ENCODE measurements at places on chromosomes 5 and 9. TPM values are rescaled to one million over a fixed set of nuclear protein-coding genes. Genes with fewer than 3 reads are reported as not detected.

DNA sequence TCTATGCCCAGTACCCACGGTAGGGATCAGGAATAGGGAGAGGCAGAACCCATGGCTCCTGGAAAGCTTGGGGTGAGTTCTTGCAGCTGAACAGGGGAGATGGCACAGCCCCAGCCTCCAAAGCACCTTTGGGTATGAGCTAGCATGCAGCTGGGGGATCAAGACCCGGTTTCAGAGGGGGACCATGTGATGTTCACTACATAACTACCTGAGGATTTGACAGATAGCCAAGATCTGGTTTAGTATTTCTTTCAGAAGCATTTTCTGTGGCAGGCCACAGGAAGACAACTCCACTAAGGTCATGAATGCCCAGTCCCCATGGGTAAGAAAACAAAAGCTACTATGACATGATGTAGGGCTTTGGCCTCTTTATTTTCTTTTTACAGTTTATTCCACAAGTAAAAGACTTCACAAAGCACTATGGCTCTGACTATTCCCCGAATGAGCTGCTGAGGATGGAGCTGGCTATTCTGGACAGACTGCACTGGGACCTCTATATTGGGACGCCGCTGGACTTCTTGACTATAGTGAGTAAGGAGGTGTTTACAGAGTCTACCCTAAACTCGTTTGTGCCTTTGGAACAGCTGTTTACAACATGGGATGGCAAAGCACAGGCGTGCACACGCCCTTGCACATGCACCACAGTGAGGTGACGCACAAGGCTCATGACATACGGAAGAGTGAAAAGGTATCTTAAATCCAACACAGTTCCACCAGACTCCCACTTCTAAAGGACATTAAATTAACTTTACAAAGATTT, 3.4 kb downstream of the CCNI2 start:
- no peak overlapping the region for H3K4me3 ChIP-seq
- H3K4me1 ChIP-seq: no peaks in the 10 kb centered on the region
- H3K36me3 ChIP-seq: no peaks in the 10 kb centered on the region
- H3K27ac ChIP-seq: no peak overlapping the region

- DNase-seq: no peak
- no peaks in the 10 kb centered on the region for H3K36me3 ChIP-seq
- no peaks in the 10 kb centered on the region for H3K27me3 ChIP-seq
- H3K4me3 ChIP-seq: no peak overlapping the region
- no peak overlapping the region for H3K27ac ChIP-seq
Measured at GRCh38 chr5:55498457-55498856, 36.3 kb downstream of the PLPP1 start.

Gene MLANA
- not detected for total RNA-seq

GRCh38 chr9:129801504-129801903, 1.5 kb upstream of the TOR1B start:
- no peaks in the 10 kb centered on the region for H3K27me3 ChIP-seq
- H3K4me1 ChIP-seq: peaks cover 5% of the 10 kb centered on the region
- no peak overlapping the region for H3K27ac ChIP-seq
- H3K4me3 ChIP-seq: no peak overlapping the region
- H3K36me3 ChIP-seq: no peaks in the 10 kb centered on the region
- no peak for DNase-seq

- no peaks in the 10 kb centered on the region for H3K36me3 ChIP-seq
- H3K4me3 ChIP-seq: no peak overlapping the region
- no peaks in the 10 kb centered on the region for H3K4me1 ChIP-seq
- no peaks in the 10 kb centered on the region for H3K27me3 ChIP-seq
- peak; percentile 33 for DNase-seq
Measured at GRCh38 chr9:134366223-134367031, 40.2 kb downstream of the RXRA start.

GRCh38 chr5:150106674-150107426, 20.5 kb upstream of the CSF1R start:
- H3K36me3 ChIP-seq: no peaks in the 10 kb centered on the region
- no peaks in the 10 kb centered on the region for H3K27me3 ChIP-seq
- no peak overlapping the region for H3K4me3 ChIP-seq
- H3K27ac ChIP-seq: no peak overlapping the region
- DNase-seq: no peak

DNA sequence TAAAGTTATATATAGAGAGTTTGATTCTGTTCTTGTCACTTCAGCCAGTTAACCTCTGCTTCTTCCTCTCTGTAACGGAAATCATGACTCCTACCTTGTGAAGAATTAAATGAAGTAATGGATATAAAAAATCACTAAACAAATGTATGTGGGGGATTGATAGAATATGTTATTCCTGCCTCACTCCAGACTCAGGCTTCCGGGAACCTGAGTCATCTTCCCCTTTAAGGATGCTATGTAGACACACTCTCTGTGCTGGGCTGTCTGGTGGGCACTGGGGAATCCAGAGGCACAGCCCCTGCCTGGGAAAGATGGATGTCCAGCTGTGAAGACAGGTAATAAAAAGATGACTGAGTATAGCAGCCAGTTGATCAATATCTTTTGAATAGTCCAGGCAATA, 77.4 kb downstream of the ZNF618 start:
- no peak overlapping the region for H3K27ac ChIP-seq
- H3K4me3 ChIP-seq: no peak overlapping the region
- H3K4me1 ChIP-seq: peaks cover 27% of the 10 kb centered on the region
- H3K36me3 ChIP-seq: no peaks in the 10 kb centered on the region
- no peaks in the 10 kb centered on the region for H3K27me3 ChIP-seq

Gene IL3
- total RNA-seq: not detected

Gene FOXD4
- total RNA-seq: 0.80 TPM

Gene CDH18
- total RNA-seq: 0.15 TPM

Gene RAD50
- 3.5 TPM for total RNA-seq

- peaks cover 17% of the 10 kb centered on the region for H3K27me3 ChIP-seq
- no peaks in the 10 kb centered on the region for H3K4me1 ChIP-seq
- H3K36me3 ChIP-seq: no peaks in the 10 kb centered on the region
- H3K4me3 ChIP-seq: no peak overlapping the region
- H3K27ac ChIP-seq: no peak overlapping the region
- no peak for DNase-seq
Measured at GRCh38 chr5:61995486-61995885, 310.5 kb upstream of the KIF2A start.

GRCh38 chr5:136853971-136854370, 488.6 kb upstream of the TRPC7 start:
- no peak overlapping the region for H3K27ac ChIP-seq
- no peak overlapping the region for H3K4me3 ChIP-seq
- no peaks in the 10 kb centered on the region for H3K36me3 ChIP-seq
- H3K27me3 ChIP-seq: no peaks in the 10 kb centered on the region
- no peaks in the 10 kb centered on the region for H3K4me1 ChIP-seq

GRCh38 chr9:137482094-137482781, 23.1 kb upstream of the NSMF start:
- H3K4me3 ChIP-seq: no peak overlapping the region
- peaks cover 24% of the 10 kb centered on the region for H3K4me1 ChIP-seq
- no peaks in the 10 kb centered on the region for H3K27me3 ChIP-seq
- H3K36me3 ChIP-seq: no peaks in the 10 kb centered on the region

Gene CDX1
- not detected for total RNA-seq

DNA sequence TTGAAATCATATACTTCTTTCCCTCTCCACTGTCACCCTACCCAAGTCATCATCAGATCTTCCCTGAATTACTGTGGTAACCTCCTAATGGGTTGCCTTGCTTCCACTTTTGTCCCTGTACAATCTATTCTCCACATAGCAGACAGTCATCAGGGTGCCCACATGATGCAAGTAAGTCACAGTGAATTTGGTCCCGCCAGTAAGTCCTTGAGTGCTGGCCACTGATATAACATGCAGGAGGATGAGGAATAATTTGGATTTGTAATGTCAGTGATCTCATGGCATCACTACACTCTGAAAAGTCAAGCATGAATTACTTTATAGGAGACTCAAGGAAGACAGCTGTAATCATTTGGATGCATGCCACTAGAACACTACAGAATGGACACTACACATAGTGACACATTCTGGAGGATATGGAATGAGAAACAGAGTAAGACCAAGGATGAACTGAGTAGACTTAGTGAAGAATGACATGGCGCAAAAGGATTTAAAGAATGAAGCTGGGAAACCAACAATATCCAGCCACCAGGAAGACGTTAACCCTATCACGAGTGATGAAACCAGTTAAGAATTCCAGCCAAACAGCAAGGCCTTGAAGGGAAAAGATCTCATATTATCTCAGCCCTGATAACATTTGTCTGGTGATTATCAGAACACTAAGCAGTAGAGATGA, 28.6 kb downstream of the MARCHF3 start:
- H3K4me3 ChIP-seq: no peak overlapping the region
- H3K27me3 ChIP-seq: no peaks in the 10 kb centered on the region
- H3K4me1 ChIP-seq: no peaks in the 10 kb centered on the region
- no peaks in the 10 kb centered on the region for H3K36me3 ChIP-seq
- peak; percentile 7 for DNase-seq

DNA sequence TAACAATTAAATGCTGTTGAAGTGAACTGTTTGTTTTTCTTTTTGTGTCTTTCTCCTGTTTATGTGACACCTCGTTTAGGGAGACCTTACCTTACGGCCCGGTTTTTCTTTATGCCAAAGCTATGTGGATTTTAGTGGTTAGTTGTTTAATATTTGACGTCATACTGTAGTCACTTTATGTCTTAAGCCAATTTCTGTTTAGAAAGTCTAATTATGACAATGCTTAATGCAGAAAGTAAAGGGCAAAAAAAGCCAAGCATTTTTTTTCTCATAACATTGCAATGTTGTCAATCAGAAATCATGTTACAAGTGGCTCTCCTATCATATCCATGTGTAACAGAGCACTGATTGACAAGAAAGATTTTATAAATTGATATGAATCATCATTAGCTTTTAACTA, 442.5 kb upstream of the ARRDC3 start:
- H3K36me3 ChIP-seq: no peaks in the 10 kb centered on the region
- DNase-seq: no peak
- no peak overlapping the region for H3K27ac ChIP-seq
- H3K4me3 ChIP-seq: no peak overlapping the region

GRCh38 chr9:134683714-134684374, 42.2 kb downstream of the COL5A1 start:
- no peaks in the 10 kb centered on the region for H3K36me3 ChIP-seq
- no peak overlapping the region for H3K4me3 ChIP-seq
- no peak for DNase-seq
- no peaks in the 10 kb centered on the region for H3K27me3 ChIP-seq
- no peak overlapping the region for H3K27ac ChIP-seq

Gene SIGMAR1
- total RNA-seq: 97.8 TPM

DNA sequence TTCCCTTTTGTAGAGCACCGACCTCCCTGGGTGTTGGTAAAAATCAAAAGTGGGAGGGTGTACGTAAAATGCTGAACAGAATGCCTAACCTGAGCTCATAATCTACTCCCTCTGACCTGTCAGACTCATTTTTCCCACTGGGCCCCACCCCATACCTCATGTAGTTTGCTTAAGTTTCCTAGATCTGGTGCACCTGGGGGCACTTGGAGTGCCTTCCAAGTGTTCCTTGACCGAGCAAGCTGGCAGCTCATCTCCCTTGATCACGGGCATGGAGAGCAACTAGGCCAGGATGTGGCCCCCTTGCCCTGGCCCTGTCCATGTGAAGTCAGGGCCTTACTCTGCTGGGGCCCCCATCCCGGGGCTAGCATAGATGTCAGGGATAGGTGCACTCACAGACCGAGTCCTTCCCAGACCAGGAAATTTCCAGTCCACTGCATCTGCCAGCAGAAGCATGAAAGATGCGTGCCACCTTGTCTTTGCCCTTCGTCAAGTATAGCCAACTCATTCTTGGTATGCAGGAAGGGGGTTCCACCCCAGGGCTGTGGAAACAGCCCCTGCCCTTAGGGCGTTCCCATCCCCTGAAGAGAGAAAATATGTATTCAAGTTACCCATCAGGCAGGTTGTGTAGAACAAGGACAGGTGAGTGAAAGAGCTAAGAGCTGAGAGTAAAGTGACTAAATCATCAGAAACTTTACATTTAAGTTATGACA, 41.9 kb downstream of the SLC22A5 start:
- DNase-seq: peak; percentile 71
- peaks cover 66% of the 10 kb centered on the region for H3K4me1 ChIP-seq
- H3K27ac ChIP-seq: peak overlapping the region; percentile 90
- no peaks in the 10 kb centered on the region for H3K36me3 ChIP-seq

Gene OSMR
- total RNA-seq: 20.3 TPM

DNA sequence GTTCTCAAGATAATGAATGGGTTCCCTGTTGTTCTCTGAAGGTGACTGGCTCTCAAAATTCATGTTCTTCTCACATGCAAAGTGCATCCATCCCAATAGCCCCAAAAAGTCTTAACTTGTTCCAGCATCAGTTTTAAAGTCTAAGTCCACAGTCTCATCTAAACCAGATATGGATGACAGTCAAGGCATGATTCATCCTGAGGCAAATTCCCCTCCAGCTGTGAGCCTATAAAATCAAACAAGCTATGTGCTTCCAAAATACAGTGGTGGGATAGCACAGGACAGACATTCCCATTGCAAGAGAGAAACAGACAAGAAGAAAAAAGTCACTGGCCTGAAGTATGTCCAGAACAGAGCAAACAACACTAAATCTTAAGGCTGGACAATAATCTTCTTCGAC, 25.4 kb downstream of the FBXO10 start:
- no peaks in the 10 kb centered on the region for H3K4me1 ChIP-seq
- H3K27ac ChIP-seq: no peak overlapping the region

GRCh38 chr5:75361310-75361709, 24.3 kb downstream of the HMGCR start:
- H3K27ac ChIP-seq: no peak overlapping the region
- peaks cover 40% of the 10 kb centered on the region for H3K36me3 ChIP-seq
- no peak overlapping the region for H3K4me3 ChIP-seq

GRCh38 chr9:16387382-16387781, 483.1 kb downstream of the BNC2 start:
- no peaks in the 10 kb centered on the region for H3K36me3 ChIP-seq
- H3K4me3 ChIP-seq: no peak overlapping the region
- H3K27ac ChIP-seq: no peak overlapping the region
- H3K27me3 ChIP-seq: no peaks in the 10 kb centered on the region
- H3K4me1 ChIP-seq: peaks cover 11% of the 10 kb centered on the region
- DNase-seq: no peak

DNA sequence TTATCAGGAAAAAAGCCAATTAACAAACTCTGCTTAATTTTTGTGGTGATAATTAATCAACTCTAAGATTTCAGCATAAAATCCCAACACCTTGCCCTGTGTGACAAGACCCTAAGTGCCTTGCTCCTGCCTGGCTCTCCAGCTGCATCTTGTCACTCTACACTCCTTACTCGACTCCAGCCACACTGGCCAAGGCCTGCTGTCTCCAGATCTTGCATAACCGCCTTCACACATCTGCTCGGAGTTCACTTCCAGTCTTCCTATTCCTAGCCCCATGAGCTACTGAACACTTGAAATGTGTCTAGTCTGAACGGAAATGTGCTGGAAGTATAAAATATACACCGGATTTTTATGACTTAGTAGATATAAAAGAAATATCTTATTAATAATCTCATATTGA, 259.6 kb downstream of the EPB41L4A start:
- no peak for DNase-seq
- H3K27me3 ChIP-seq: no peaks in the 10 kb centered on the region
- no peak overlapping the region for H3K4me3 ChIP-seq
- no peak overlapping the region for H3K27ac ChIP-seq
- H3K4me1 ChIP-seq: peaks cover 9% of the 10 kb centered on the region
- peaks cover 33% of the 10 kb centered on the region for H3K36me3 ChIP-seq
